ENCODE measurements at places on chromosomes 4 and X.

GRCh38 chr4:134070174-134070573 is 131.4 kb downstream of the PABPC4L start:
- DNase-seq = no peak

DNA sequence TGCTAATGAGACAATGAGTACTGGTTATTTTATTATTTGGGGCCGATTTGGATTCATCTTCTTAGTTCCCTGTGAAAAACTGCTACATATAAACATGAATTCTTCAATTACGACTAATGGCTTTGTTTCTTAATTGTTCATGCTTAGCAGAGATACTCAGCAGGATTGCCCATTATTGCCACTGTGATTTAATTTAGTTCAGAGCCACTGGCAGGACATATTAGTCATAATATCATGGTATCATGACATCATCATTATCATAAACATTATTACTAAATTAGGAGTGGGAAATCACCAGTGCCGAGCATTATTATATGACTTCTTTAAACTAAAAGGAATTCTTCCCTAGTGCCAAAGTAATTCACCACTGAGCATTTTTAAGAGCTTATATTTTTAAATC is 201.4 kb downstream of the SPOCK3 start:
- DNase-seq = peak; percentile 56

DNA sequence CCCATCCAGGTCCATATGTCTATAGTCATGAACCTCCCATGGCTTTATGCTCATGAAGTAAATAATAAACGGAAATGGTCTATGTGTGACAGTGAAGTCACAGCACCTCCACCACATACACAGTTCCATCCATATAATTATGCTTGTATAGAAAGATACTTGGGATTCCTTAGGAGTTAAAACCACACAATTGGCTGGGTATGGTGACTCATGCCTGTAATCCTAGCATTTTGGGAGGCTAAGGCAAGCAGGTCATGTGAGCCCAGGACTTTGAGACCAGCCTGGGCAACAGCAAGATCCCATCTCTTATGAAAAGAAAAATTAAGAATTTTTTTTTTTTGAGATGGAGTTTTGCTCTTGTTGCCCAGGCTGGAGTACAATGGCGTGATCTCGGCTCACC is 55.6 kb upstream of the RBM47 start:
- DNase-seq = peak; percentile 63

- DNase-seq = no peak
These were observed 536.8 kb upstream of the CPEB2 start for GRCh38 chr4:14465507-14465906.

DNA sequence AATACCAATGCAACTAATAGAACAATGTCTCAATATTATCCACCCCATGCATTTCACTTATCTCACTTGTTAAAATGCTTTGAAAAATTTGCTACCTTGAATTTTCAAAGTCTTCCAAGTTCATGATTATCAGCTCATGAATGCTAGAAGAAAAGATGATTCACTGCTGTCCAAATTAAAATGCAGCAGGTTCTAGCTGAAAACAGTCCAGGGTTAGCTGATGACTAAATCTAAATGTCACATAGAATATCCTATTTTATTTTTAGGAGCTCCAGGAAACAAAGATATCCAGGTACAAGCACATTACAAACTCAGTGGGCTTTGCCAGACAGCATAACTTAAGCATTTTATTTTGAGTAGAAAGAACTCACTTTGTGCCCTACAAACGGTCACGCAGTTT is 38.0 kb upstream of the SPARCL1 start:
- no peak for DNase-seq

DNA sequence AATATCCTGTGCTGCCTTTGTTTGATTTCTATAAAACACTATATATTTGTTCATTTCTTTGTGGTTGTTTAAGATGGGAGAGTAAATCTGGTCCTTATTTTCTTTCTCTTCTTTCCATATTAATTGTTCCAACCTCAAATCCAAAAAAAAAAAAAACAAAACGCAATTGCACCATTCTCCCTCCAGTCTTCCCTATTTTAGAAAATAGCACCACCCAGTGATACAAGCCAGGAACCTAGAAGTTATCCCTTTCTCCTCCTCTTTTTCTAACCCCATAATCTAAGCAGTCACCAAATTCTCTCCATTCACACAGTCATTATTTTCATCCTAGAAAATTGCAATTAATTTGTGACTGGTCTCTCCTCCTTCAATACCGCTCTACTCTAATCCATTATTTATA is 107.8 kb downstream of the GABRA3 start:
- DNase-seq = no peak

- DNase-seq = peak; percentile 91
These were observed 102.0 kb upstream of the LEF1 start for GRCh38 chr4:108270466-108271450.

GRCh38 chr4:147928400-147928799 is 196.5 kb downstream of the ARHGAP10 start:
- DNase-seq = peak; percentile 47

DNA sequence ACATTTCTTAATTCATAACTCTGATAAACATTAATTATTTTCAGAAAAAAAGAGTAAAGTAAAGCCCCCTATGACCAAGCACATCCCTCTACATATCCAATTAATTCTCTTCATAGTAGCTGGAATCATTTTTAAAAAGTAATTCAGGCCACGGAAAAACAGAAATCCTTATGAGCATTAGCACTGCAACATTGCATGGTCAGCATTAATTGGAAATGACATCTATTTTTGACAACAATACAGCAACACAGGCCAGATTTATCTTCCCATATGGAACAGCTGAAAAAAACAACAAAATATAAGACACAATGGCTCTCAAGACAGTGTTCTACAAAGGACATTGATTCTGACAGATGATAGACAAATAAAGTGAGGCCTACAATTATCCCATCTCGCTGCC is 236.6 kb downstream of the TMA16 start:
- no peak for DNase-seq

- no peak for DNase-seq
These were observed 76.2 kb downstream of the ELOVL6 start for GRCh38 chr4:110122201-110122600.

GRCh38 chrX:115948018-115948923 is 222.3 kb upstream of the AGTR2 start:
- DNase-seq = no peak

DNA sequence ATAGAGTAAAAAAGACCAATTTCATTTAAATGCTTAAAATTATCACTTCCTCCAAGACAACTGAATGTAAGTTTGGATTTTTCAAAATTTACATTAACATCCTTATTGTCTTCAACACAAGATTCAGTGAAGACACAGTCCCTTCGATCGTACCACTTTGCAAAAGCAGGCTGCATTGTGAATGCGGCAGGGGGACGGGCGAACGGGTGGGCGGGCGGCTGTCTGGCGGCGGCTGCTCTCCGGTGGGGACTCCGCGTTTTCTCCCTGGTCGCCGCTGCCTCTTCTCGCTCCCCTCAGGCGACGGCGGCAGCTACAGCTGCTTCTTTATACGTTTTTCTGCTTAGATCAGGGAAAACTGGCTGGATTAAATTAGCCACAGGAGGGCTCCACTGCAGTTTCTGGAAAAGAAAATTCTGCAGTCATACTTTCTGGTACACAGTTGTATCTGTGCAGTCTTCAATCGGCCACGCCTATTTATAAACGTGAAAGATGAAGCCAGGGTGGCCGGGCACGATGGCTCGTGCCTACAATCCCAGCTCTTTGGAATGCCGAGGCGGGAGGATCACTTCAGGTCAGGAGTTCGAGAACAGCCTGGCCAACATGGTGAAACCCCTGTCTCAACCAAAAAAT is 33.9 kb upstream of the HPF1 start:
- DNase-seq = peak; percentile 67

GRCh38 chr4:150160473-150160872 is 82.2 kb downstream of the DCLK2 start:
- no peak for DNase-seq

- DNase-seq = peak; percentile 18
These were observed 118.7 kb upstream of the AP1S2 start for GRCh38 chrX:15973299-15973698.

- no peak for DNase-seq
These were observed 11.2 kb upstream of the DCAF12L2 start for GRCh38 chrX:126177133-126177840.

GRCh38 chr4:182124359-182124758 is 118.8 kb upstream of the TENM3 start:
- DNase-seq = no peak

- no peak for DNase-seq
These were observed 2.8 kb downstream of the PSAPL1 start for GRCh38 chr4:7431696-7432530.

GRCh38 chrX:43679778-43680177 is 23.7 kb downstream of the MAOA start:
- DNase-seq = peak; percentile 72

All from iris pigment epithelial cell (primary cell).